Fibroblast of villous mesenchyme (primary cell): ENCODE measurements at places on chromosomes 11 and 22. TPM values are rescaled to one million over a fixed set of nuclear protein-coding genes. Genes with fewer than 3 reads are reported as not detected.

The APOBEC3H gene
- not detected in 2 replicates for total RNA-seq

GRCh38 chr11:68855205-68855981 lies 13.7 kb upstream of the CPT1A start:
- peak; percentile 55 for DNase-seq

GRCh38 chr11:44621784-44622183 lies 56.3 kb downstream of the CD82 start:
- DNase-seq: no peak

The KMT5B gene
- 20.0 and 29.4 TPM in 2 replicates for total RNA-seq

DNA sequence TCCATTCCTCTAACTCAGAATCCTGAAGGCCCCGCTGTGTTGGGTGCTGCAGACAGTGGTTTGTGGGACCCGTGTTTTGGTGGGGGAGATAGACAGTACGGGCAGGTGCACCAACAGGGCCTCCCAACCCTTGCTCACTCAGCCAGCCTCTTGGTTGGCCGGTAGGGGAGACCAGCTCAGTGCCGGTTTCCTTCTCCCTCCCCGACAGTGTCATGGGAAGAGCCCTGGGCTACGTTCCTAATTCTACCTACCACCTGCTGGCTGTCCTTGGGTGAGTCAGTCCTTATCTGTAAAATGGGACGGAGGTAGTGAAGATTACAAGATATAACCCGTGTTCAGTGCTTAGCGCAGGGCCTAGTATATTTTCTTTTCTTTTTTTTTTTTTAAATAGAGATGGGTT lies 5.9 kb downstream of the TMEM134 start:
- no peak for DNase-seq

DNA sequence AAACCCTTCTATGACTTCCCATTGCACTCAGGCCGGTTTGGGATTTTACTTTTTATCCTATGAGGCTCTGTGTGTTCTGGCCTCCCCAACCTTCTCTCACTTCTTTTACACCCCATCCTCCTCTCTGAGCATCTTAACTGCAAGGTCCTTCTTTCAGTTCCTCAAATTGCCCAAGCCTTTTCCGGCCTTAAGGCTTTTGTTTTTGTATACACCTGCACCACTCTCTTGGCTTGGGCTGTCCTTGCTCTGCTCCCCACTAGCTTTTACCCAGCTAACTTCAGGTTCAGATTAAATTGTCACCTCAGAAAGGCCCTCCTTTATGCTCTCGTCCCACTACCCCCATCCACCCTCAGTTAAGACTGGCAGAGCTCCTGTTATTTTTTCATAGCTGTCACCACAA lies 55.5 kb downstream of the FAM83F start:
- no peak for DNase-seq

The TYR gene
- not detected in 2 replicates for total RNA-seq

The MS4A14 gene
- not detected in 2 replicates for total RNA-seq

The OR10D3 gene
- total RNA-seq: not detected in 2 replicates

The TMEM191C gene
- total RNA-seq: 0.97 and 1.7 TPM in 2 replicates

DNA sequence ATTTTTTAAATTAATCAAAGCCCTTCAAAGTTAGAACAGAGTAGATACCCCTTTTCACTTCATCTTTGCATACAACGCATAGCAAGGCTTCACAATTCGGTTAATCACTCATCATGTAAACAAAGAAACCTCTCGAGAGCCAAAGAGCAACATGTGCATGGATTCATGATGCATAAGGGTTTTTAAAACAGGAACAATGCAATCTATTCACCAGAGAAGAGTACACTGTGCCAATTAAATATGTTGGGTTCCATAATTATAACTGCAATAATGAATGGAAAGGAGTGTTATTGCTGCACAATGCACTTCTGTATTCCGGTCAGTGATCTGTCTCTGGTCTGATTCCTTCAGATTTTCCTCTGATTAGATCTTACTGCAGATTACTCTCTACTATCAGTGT lies 45.3 kb downstream of the CADM1 start:
- no peak for DNase-seq

The HARBI1 gene
- total RNA-seq: 4.8 and 5.6 TPM in 2 replicates

GRCh38 chr22:37805810-37806277 lies 1.9 kb upstream of the GCAT start:
- DNase-seq: no peak

GRCh38 chr11:2377511-2378443 lies 667 bp downstream of the CD81 start:
- peak; percentile 59 for DNase-seq
